Heart left ventricle (tissue), 16 donors: ENCODE measurements at places on chromosomes 7 and 10. TPM values are rescaled to one million over a fixed set of nuclear protein-coding genes. Genes with fewer than 3 reads are reported as not detected.

- no peak for DNase-seq
These were observed 559.7 kb upstream of the MGMT start for GRCh38 chr10:128907155-128907941.

- DNase-seq: no peak
These were observed 537.1 kb upstream of the POM121L12 start for GRCh38 chr7:52498366-52498765.

GTF2IRD1 gene
- 13.8 TPM for total RNA-seq

LIPK gene
- total RNA-seq: not detected

GRCh38 chr7:149191851-149192250, 3.5 kb upstream of the ZNF282 start:
- no peak for DNase-seq

DNA sequence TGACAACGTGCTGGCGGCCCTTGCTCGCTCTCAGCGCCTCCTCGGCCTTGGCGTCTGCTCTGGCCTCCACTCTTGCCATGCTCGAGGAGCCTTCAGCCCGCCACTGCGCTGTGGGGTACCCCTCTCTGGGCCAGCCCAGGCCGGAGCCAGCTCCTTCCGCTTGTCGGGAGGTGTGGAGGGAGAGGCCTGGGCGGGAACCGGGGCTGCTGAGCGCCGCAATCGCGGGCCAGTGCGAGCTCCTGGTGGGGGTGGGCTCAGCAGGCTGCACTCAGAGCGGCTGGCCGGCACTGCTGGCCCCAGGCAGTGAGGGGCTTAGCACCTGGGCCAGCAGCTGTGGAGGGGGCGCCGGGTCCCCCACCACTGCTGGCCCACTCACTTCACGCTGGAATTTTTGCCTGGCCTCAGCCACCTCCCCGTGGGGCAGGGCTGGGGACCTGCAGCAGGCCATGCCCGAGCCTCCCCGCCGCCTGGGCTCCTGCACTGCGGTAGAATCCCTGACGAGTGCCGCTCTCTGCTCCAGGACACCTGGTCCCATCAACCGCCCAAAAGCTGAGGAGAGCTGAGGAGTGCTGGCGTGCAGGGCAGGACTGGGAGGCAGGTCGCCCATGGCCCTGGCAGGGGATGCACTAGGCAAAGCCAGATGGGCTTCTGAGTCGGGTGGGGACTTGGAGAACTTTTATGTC, 372.2 kb upstream of the NRG3 start:
- peak; percentile 19 for DNase-seq

GRCh38 chr7:93048136-93048930, 69.4 kb downstream of the SAMD9 start:
- no peak for DNase-seq

GRCh38 chr10:66788178-66788987, 137.5 kb upstream of the LRRTM3 start:
- no peak for DNase-seq

GRCh38 chr7:142451296-142451695, 193.4 kb upstream of the PRSS58 start:
- no peak for DNase-seq

TRPV5 gene
- not detected for total RNA-seq

DNA sequence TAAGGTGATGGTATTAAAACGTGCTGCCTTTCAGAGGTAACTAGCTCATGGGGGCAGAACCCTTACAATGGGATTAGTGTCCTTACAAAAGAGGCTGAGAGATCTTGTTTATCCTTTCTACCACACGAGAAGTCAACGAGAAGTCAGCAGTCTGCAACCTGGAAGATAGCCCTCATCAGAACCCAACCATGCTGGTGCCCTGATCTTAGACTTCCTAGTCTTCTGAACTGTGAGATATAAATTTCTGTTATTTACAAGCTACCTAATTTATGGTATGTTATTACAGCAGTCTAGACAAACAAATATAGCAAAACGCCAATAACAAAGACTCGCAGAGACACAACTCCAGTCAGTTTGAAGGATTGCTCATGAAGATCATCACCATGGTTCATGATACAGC, 157.5 kb upstream of the TMEM106B start:
- no peak for DNase-seq

SRGN gene
- total RNA-seq: 49.6 TPM

GRCh38 chr10:80590585-80591125, 53.0 kb downstream of the SH2D4B start:
- DNase-seq: no peak

DNA sequence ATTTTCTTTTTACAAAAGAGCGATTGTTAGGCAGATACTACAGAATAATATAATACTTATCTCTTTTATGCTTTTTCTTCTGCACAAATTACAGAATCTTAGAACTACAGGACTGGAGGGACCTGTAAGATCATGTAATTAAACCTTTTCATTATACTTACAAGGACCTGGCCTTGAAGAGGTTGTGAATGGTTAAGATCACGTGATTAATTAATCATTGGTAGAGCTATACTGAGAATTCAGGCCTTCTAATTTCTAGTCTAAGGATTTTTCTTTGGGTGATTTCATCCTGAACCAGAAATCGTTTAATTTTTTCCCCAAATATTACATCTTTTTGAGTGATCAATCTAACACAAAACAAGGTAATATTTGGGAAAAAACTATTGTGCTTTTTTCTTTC, 163.8 kb upstream of the SLC26A5 start:
- no peak for DNase-seq

GRCh38 chr10:75210282-75211006, at the start of gene VDAC2:
VDAC2 (plus strand) TSS chr10:75210796; CDS start chr10:75211159, 363 bp downstream.
- peak; percentile 94 for DNase-seq
